ENCODE measurements at places on chromosomes 3 and 15.

- no peak for DNase-seq
Observed at GRCh38 chr3:120604784-120605183, 8.6 kb downstream of the NDUFB4 start.

DNA sequence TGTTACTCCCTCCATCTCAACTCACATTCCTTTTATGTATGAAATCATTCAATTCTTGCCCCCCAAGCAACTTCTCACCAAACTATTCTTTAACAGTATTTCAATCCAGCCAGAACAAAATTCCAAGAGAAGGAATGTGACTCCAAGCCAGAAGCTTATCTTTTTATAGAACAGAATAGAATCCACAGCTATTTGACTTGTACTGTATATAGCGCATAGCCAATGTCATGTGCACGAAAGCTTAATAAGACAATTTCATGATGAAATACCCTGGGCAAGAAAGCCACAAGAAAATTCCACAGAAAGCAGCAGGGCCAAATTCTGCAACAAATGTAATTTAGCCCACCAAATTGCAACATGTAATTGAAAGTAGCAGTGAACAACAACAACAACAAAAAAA is 127.6 kb upstream of the UBE2E2 start:
- peak; percentile 53 for DNase-seq

- DNase-seq = peak; percentile 49
Observed at GRCh38 chr15:99729920-99730319, 3.3 kb downstream of the LYSMD4 start.

GRCh38 chr15:66927201-66928077 is 138.0 kb upstream of the SMAD3 start:
- DNase-seq = no peak

DNA sequence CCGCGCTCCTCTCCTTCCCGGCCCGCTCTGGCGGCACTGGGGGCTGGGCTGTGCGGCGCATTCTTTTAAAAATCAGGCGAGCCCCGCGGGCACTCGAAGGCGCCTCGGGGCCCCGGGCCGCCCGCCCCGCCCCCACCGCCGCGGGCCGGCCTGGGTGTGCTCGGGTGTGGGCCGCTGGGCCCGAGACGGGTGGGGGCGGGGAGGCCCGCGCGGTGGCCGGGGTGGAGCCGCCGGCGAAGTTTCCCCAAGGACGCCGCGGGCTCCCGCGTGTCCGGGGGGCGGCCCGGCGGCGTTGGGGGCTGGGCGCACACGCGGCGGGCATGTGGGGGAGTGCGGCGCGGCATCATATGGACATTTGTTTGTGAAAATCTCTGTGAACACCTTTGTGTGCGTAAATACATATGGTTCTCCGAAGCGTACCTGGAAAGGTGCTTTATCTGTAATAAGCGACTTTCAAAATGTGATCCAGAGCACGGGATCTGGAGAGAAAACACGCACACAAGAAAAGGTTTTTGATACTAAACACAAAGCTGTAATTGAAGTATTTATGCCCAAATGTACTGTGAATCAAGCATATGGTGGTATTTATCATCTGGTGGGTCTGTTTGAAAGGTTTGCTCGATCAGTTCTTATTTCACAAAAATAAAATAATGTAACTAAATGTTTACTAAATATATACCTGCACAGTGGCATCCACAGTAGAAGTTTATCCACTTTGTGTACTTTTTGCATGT is 612 bp upstream of the TBL1XR1 start:
- DNase-seq = no peak

Data from renal cortical epithelial cell (primary cell).